ENCODE measurements at places on chromosomes 16 and 17.

GRCh38 chr16:46918400-46918799 lies 34.2 kb downstream of the GPT2 start:
- DNase-seq = no peak

- DNase-seq = no peak
These were observed 64.1 kb upstream of the SREBF1 start for GRCh38 chr17:17900615-17901520.

DNA sequence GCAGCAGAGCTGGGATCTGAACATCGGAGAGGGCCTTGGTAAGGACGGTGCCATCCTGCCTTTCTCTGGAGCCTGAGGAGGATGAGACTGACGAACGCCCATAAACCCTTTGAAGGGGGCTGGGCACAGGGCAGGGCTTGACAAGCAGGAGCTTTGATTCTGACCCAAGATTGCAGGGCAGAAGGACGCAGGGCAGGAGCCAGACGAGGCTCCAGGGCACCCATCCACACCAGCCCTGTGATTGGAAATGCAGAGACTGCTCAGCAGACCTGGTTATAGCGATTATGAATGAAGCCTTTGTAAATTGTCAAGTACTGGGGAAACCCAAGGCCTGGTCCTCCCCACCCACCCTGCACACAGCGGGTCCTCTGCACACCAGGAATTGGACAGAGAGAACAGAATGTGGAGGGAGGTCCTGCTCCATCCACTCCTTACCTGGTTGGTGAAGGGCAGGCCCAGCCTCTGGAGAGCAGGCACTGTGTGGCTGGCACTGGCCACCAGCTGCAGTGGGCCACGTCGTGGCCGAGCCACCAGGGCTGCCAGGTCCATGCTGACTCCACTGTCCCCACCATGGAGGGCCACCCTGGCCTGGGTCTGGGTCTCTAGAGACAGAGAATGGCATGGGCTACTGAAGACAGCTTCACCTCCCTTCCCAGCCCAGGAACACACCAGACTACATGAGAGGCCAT lies 68.8 kb downstream of the RMI2 start:
- no peak for DNase-seq

DNA sequence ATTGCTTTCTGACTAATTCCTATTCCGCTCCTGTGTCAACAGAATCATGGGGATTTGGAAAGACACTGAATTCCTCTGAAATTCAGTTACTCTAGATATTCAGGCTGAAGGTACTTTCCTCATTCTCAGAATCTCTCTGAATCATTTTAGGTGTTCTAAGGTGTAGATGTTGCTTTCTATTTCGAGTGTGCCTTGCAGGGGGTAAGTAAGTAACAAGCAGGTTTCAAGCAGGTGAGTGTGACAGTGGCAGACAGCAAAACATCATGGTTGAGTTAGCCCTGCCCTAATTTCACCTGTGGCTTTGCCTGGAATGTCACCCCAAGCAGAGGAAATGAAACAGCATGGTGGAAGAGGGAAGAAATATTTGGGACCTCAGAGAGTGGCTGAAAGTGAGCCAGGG lies 75.1 kb downstream of the SHISA9 start:
- DNase-seq = no peak

DNA sequence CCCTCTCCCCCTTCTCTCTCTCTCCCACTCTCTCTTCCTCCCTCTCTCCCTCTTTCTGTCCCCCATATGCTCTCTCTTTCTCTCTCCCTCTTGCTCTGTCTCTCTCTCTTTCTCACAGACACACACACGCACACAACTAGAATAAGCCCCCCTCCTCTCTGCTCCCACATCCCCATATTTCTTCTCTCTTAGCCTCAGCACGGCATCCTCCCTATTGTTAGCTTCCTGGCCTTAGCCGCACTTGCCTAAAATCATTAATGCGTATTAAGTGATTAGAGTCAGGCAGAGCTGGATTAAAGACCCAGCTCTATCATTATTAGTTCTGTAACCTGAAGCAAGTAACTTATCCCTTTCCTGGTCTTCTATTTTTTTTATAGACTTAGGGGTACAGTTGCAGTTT lies 319.0 kb upstream of the C16orf82 start:
- DNase-seq = no peak

GRCh38 chr17:47797797-47798196 lies 23.8 kb downstream of the OSBPL7 start:
- no peak for DNase-seq

Measured in GM12891 (cell line).